ENCODE measurements at places on chromosomes 16 and 17.

- no peak for DNase-seq
Observed at GRCh38 chr17:29838961-29839360, 91.1 kb downstream of the SSH2 start.

- no peak for DNase-seq
Observed at GRCh38 chr17:9645851-9646545, 681 bp downstream of the USP43 start.

DNA sequence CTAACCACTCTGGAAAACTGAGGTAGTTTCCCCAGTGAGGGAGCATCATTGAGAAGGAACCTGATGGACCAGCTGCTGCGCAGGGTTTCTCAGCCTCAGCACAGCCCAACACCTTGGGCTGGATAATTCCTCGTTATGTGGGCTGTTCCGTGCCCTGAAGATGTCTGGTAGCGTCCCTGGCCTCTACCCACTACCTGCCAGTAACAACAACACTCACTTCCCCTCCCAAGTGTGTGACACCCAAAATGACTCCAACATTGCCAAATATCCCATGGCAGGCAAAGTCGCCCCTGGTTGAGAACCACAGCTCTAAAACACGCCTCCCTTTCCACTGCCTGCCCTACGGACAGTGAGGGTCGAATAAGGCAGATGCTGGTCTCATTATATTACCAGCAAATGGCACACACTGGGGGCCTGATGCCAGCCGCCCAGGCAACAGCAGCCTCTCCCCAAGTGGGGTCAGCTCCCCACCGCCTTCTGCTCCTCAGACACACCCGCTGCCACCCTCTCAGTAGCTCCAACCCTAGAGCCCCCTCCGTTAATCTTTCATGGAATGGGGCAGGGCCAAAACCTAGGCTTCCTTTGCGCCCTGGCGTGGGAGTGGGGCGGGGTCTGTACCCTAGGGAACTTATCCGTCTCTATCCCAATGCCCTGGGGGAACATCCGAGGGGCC, 1.0 kb downstream of the RHBDF2 start:
- no peak for DNase-seq

GRCh38 chr16:371515-372301, 1.4 kb upstream of the MRPL28 start:
- DNase-seq = no peak

DNA sequence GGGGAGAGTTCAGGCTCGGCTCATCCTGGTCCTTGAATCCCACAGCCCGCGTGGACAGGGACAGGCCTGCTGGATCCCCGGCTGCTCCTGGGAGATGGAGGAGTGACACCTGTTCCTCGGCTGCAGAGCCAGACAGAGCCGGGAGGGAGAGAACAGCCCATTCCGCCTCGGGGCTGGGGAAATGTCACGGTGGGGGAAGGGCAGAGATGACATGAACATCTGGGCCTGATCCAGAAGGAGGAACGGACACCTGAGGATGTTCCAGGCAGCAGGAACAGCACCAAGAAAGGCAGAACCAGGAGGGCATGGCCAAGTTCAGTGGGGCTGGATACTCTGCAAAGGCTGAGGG, 2.1 kb downstream of the ZNF764 start:
- DNase-seq = no peak

GRCh38 chr17:65609286-65609685, 47.8 kb upstream of the AXIN2 start:
- DNase-seq = no peak

DNA sequence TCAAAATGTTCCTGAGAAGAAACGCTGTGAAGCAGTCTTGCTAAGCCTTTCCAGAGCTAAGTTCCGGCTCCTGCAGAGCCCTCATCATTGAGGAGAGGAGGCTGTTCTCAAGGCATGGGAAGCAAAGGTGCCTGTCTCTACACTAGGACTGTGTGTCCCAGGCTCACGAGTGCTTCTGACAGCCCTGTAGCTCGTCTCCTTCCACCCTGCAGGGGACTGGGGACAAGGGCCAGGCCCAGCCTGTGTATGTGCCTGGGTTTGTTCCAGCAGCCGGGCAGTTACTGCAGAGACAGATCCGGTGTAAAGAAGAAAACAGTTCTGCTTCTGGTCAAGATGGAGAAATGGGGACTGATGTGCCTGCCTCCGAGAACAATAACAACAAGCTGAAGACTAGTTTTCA, 156.0 kb downstream of the ENGASE start:
- DNase-seq = no peak

DNA sequence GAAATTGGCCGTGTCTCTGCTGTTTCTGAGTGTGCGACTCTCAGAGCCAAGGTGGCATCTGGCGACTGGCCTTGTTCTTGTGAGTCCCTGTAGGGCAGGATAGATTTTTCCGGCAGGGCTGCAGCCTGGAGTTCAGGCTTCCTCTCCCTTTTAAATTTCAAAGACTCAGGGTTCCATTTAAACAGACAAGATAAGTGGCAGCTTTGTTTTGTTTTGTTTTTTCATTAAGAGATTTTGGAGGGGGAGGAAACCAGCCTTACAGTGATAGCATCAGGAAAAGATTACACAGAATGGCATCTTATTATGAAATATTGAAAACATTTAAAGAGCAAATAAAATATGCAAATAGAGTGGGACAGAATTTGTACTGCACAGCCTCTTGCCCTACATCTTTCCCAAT, 151.3 kb downstream of the RPTOR start:
- no peak for DNase-seq

GRCh38 chr17:48593840-48594537, 410 bp upstream of the HOXB5 start:
- peak; percentile 82 for DNase-seq

DNA sequence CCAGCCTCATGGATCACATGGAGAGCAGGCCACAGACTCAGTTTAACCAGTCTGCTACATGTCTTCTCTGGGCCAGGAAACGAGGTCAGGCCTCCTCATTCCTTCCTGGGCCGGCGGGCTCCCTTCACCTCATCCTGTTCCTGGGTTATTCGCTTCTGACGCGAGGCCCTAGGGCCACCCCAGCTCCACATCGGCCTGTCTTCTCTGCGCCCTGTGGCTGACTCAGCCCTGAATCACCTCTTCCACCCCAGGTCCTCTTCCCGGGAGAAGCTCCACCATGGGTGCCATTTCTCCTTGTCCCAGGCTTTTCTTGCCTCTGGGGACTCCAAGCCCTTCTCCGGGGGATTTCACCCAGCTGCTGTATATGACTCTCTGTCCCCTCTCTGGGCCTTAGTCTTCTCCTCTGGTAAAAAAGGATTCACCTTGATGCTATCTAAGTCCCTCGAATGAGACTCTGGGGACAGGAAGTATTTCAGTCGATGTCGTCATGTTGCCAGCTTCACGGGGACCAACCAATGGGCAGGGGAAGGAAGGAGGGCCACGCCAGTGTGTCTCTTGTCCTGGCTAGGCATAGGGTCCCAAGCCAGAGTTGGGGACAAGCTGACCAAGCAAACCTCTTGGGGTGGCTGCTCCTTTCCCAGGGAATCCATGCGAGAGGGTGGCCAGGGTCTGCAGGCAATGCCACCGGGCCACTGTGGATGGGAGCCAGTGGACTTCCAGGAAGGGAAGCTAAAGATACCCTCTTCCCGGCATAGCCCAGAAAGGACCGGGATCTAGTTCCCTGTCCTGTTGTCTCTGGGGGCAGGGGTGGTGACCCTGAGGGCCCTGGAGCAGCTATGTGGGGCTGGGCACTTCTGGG, 58.7 kb downstream of the SOCS3 start:
- DNase-seq = no peak

DNA sequence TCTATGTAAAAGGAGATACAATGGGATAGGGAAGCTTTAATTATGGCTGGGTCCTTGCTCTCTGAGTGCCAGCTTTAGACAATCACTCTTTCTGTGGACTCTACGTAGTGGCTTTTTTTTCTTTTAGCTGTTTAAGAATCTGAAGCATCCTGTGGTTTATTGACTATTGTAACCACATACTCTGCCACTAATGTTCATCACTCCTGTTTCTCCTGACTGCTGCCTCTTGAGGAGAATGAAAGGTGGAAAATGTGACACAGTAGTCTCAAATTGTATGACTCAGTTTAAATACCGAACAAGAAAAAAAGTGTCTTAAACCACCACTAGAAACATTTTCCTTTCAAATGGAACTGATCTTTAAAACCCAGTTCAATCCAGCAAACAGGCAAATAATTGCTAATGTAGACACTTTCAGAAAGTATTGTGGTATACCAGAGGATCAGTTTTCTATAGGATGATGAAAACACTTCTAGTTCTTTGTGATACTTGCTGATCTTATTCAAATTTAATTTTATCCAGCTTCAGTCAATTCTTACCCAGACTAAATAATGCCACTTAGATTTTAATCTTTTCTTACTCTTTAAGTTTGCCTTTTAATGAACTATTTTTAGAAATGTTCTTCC, 302.7 kb upstream of the PMFBP1 start:
- DNase-seq = no peak

GRCh38 chr16:10827691-10828341, 9.2 kb upstream of the TVP23A start:
- DNase-seq = no peak

DNA sequence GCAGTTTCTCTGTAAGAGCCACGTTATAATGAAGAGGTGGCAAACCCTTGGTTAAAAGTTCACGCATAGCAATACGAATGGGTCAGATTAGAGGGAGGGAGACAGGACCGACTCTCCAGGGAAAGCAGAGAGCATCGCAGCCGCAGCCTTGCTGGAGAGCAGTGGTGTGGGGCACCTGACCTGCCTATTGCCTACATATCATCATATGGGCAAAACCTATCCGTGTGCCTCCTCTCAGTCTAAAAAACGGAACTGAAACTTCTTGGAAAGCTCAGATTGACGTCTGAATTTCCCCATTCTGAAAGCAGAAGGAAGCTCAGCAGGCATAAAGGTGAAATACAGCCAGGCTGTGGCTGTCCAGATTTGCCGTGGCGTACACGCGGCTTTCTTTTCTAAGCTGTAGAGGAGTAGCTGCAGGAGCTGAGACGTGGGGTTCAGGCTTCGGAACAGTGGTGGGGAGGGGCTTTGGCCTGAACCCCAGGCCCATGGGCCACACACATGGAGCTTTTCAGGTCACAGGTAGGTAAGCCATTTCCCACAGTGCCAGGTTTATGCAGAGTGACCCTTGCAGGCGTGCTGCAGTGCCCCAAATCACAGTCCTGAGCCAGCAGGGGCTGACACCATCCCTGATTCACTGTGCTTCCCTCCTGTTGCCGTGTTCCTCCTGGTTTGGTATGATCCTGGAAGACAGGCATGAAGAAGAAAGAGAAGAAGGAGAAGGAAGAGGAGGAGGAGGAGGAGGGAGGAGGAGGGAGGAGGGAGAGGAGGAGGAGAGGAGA, 41.6 kb upstream of the TNRC6C start:
- DNase-seq = peak; percentile 31

GRCh38 chr16:84823484-84823883, 3.7 kb downstream of the CRISPLD2 start:
- no peak for DNase-seq

DNA sequence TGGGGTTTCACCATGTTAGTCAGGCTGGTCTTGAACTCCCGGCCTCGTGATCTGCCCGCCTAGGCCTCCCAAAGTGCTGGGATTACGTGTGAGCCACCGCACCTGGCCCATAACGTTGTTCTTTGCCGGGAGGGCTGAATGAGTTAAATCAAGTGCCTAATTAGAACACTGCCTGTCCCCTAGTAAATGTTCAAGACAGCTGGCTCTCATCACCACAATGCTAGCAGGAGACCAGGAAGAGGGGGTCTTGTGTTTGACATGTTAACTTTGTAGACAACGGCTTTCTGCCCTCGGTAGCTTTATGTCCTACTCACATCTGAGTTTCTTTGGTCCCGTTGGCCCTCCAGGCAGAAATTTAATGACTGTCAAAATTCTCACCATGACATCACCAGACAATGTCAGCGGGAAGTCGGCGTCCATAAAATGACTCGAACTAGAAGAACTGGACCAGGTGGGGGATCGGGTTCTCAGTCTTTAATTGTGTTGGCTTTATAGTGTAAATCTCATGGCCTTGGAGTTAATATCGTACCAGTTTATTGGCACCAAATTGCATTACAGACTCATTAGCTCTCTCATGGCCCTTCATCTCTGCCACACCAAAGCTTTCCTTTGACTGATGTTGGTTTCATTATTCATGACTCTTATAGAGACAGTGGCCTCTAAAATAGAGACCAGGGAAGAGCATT, 11.4 kb upstream of the ITPRIPL2 start:
- DNase-seq = no peak

DNA sequence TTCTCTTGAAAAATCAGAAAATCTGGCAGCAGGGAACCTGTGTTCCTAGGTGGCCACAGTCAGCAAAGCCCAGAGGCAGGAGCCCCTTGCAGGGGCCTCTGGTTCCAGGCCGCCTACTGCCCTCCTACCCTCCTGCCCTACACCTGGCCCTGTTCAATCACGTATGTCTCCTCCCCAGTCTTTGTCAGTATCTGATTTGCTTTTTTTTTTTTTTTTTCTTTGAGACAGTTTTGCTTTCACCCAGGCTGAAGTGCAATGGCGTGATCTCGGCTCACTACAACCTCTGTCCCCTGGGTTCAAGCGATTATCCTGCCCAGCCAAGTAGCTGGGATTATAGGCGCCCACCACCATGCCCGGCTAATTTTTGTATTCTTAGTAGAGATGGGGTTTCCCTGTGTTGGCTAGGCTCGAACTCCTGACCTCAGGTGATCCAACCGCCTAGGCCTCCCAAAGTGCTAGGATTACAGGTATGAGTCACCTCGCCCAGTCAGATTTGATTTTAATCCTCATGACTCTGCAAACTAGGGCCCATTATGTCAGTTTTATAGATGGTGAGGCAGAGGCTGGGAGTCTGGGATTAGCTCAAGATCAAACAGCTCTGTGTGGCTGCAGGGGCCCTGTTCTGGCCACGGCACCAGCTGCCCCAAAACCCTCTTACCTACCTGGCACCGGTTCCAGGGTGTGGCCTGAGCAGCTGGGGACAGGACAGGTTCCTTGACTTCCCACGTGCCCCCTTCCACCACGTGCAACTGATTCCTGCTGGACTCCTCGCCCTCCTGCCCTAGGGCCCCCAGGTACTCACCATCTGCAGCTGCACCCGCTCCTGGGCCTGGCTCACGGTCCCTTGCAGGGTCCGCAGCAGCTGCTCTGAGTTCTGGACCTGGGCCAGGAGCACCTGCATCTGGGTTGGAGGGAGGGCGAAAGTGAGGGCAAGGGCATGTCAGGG, 14.7 kb downstream of the RABEP2 start:
- no peak for DNase-seq

GRCh38 chr16:14001521-14001920, 69.6 kb upstream of the MRTFB start:
- DNase-seq = no peak

GRCh38 chr17:73300392-73300791, 11.4 kb downstream of the CDC42EP4 start:
- DNase-seq = no peak

- no peak for DNase-seq
Observed at GRCh38 chr17:11331547-11332513, 90.8 kb downstream of the SHISA6 start.

GRCh38 chr17:78514521-78514920, 62.7 kb downstream of the DNAH17 start:
- DNase-seq = no peak

DNA sequence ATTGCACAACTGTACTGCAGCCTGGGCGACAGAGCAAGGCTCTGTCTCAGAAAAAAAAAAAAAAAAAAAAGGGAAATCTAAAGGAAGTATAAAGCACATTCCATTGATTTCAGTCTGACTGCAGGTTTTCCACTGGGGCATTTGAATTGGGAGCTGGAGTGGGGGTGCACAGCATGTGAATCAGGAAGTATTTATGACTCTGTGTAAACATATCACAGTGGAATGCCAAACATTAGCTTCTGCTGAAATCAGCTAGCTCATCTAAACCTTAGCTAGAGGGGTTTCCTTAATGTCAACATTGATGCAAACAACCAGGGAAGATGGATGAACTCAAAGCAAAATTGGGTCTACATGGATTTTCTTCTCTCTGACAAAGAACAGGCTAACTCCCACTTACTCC, 641.0 kb upstream of the EEF2KMT start:
- DNase-seq = no peak

GRCh38 chr17:78774956-78775571, 7.0 kb downstream of the CYTH1 start:
- peak; percentile 73 for DNase-seq

All from CD4-positive, alpha-beta T cell treated with Interleukin-21 for 1 hour (primary cell).